ENCODE measurements at places on chromosomes 4 and X.

DNA sequence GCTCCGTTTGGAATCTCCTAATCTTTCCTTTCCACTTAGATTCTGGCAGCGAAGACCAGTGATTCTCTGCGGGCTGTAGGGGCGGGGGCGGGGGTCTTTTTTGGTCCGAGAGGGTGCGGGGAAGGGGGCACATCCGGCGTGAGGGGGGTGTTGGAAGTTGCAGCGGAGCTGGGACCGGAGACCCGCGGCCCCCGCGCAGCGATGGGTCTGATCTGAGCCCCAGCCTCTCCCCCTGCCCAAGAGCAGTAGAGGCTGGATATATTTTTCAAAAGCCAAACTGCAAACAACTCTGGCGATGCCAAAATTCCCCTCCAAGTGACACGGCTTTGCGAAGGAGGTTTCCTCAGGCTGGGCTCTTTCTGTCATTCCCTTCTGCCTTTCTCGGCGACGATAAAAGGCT is 355 bp downstream of the GRID2 start:
- no peak for DNase-seq

DNA sequence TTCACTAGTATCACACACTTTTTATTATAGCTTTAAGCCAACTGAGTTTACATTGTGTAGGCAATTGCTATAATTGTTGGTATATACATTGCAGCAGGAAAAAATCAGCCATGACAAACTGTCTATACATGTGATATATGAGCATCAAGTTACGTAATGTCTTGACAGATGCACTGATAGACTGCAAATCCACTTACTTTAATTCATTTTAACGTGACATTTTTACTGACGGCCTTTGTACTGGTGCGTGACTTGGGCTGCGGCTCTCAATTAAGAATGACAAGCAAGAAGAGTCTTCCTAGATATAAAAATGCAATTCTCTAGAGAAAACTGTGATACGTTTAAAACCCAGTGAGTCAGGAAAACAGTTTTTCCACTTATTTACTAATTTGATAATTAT is 143.8 kb downstream of the ACTRT1 start:
- DNase-seq = no peak

GRCh38 chr4:147840838-147841738 is 109.2 kb downstream of the ARHGAP10 start:
- no peak for DNase-seq

DNA sequence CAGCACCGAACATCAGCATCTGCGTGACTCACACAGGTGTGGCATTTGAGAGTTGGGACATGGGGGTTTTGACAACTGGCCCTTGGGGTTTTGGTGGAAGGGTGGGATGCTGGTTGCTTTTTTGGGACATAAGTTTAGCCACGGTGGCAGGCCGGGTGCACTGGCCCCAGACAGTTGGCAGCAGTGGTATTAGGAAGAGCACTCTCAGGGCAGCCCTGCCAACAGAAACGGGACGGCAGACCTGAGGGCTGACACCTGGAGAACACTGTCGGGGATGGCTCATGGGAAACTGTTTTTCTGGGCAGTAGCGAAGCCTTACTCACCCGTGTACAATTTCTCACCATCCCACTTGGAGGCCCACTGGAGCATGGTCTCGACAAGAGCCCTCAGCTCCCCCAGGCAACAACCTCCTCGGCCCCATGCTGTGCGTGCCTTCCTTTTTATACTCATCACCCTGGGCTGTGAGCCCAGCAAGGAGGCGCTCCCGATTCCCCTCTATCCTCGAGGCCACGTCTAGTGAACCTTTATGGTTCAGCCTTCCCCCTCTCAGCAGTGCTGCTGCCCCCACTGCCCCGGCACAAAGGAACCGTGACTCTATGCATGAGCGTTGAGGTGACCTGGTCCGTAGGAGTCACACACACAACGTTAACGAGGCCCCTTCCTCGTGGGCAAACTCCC is 30.6 kb downstream of the WDR1 start:
- DNase-seq = no peak

GRCh38 chr4:101155945-101156344 is 191.4 kb downstream of the PPP3CA start:
- no peak for DNase-seq

DNA sequence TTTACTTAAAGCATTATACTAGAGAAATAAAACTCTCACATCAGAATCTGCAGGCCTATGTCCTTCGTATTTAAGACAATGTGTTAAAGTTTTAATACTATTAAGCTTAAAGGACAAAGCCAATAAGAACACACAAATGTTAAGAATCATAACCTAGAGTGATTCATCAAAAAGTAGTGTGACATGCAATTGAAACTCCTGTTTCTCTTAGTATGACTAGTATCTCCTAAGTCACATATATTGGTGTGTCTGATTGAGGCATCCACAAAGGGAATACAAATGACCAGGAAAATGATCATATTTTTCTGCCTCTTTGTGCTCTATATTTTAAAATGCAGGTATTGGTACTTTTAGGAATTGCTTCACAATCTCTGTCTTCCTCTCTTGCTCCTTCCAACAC is 23.8 kb downstream of the GPRASP3 start:
- DNase-seq = no peak

GRCh38 chr4:19193274-19193981 is 1058.3 kb upstream of the SLIT2 start:
- no peak for DNase-seq

DNA sequence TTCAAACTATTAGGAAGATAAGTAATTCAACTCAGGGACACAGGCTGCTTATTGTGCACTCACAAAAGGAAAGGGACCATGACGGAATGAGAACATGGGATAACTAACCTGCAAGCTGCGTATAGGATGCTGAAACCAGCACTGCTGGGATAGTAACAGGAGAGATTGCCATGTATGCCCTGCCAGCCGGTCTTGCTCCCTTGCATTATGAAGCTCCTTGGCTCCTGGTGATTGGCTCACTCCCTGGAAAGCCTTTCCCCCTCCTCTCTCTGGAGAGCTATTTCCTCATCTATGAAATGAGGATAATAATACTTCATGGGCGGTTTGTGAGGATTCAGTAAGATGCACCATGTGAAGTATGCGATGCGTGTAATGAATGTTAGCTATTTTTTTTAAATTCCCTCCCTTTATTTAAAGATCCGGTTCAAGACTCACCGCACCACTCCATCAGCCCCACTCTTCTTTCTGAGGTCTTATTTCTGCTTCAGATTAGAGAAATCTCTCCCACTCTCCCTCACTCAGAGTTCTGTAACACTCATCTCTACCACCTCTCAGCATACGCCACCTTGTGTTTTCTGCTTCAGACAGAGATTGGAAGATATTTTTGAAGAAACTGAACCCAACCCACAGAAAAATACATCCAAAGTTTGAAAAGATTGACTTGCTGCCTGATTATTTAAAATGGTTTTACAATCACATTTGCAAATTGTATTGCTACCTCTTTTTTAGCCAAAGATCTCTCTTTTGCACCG is 18.4 kb downstream of the MSMO1 start:
- DNase-seq = no peak

- no peak for DNase-seq
Observed at GRCh38 chrX:44456685-44457084, 86.0 kb downstream of the FUNDC1 start.

- no peak for DNase-seq
Observed at GRCh38 chr4:53281438-53281837, 84.4 kb downstream of the SCFD2 start.

DNA sequence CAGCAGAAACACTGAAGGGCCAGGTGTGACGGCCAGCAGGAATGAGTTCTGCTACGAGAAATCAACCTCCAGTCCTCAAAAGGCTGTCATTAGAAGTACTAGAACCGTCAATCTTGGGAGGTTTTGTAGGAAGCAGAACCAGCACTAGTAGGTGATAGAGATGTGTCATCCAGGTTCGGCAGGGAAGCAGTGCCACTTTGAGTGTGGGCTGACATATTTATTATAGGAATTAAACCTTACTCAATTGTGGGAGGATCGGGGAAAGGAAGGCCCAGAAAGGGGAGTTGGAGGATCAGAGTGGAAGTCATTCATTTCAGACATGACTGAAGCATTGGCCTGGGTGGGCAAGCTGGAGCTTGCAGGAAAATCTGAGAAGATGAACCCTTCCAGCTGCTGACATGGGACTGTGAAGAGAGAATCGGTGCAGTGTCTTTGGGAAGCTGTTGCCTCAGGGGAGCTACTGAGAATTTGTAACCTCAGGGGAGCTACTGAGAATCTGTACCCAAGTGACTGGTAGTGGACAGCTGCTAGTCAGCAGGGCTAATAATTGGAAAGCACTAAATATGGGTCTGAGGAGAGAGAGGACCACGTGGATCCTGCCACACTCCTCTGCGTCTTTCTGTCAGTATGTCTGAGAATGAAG is 177.4 kb downstream of the SPRY1 start:
- no peak for DNase-seq

GRCh38 chrX:131783555-131784308 is 239.4 kb upstream of the STK26 start:
- DNase-seq = no peak

GRCh38 chr4:83536362-83537272 is 709 bp downstream of the GPAT3 start:
- peak; percentile 4 for DNase-seq

DNA sequence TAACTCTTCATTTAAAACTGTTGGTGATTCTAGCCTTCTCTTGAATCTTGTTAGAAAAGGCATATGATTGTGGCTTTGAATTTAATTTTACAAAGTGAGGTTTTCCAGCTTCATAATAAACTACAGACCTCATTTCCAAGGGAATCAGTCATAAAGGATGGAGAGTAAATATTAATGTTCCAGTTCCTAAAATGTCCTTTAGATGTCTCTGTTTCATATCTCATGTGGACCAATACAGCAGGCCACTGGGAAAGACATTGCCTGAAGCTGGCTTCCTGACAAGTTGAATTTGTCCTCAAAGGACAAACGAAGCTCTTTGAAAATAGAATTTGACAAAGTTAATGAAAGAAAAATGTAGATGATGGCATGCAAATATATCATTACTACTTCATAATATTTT is 125.4 kb downstream of the ZNF330 start:
- no peak for DNase-seq

GRCh38 chrX:134883137-134883700 is 107.6 kb upstream of the SMIM10 start:
- DNase-seq = no peak

GRCh38 chrX:100194082-100194775 is 215.8 kb downstream of the PCDH19 start:
- DNase-seq = no peak

- no peak for DNase-seq
Observed at GRCh38 chr4:85968945-85969819, 390.7 kb downstream of the MAPK10 start.

DNA sequence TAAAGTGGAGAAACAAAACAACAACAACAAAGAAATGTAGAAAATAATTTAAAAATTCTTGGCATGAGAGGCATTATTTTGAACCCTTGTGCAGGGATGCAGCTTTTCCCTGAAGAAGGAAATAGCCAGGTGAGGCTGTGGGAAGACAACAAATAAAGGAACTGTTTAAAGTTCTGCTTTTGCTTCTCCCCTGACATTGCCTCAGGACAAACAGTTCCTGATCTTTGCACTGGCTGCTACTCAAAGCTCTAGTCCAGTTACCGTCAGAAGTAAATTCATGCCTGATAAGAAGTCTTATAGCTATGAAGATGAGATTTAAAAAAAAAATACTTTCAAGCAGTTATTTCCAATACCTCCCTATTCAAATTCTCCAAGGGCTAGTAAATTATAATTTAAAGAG is 233.8 kb downstream of the IL15 start:
- DNase-seq = no peak

- no peak for DNase-seq
Observed at GRCh38 chr4:163673848-163674697, 179.6 kb downstream of the TMA16 start.

Data from stimulated activated CD4-positive, alpha-beta T cell treated with anti-CD3 and anti-CD28 coated beads, Interleukin-4, amount 100 ng/mL, for 1 hour (primary cell).